Urothelium cell line (cell line): ENCODE measurements at places on chromosomes 5 and 9.

DNA sequence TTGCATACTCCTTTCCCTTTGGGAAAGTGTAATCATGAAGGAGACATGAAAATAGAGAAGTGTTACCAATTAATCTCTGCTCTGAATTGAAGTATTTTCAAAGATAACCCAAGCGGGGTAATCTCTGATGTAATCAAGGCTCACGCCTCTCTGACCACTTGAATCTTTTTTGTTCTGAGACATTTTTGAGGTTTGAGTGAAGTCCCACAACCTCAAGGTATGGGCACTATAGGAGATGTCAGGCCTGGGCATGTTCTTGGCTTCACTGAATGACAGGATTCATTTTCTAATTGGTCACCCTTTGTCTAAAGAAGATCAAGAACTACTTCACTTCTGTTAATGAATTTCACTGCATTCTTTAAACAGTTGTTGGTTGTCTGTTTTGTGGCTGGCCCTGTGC, 23.7 kb downstream of the ENHO start:
- no peak for DNase-seq

- peak; percentile 68 for DNase-seq
Observed at GRCh38 chr9:83154087-83154736, 91.3 kb upstream of the RASEF start.

DNA sequence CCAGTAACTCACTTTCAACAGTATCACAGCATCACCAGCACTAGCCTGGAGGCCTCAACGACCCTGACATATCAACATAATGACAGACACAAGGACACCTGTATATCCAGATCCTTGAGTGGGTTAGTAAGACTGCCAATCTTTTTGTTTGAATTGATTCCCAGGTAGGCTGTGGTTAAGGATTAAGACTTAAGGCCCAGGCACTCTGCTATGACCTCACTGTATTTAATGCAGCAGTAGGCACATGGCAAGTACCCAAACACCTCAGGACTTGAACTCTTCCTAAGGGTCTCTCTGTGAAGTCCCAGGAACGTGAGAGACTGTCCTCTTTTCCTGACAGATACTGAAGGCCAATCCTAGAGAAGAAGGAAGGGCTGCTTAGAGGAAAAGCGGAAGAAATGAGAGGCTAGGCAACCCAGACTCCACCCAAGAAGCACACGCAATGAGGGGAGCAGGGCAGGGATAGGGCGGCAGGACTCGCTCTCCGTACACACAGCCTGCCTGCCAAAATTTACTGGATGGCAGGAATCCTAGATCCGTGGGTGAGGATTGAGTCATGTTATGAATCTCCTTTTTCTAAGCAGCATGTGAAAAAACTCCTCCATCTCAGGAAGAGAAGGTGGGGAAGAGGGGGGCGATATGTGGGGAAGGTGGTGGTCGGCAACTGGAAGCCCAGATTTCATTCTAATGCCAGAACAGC, 93.4 kb downstream of the SIL1 start:
- DNase-seq, result peak; percentile 11

GRCh38 chr5:76351176-76351575, 51.9 kb upstream of the IQGAP2 start:
- DNase-seq, result no peak

DNA sequence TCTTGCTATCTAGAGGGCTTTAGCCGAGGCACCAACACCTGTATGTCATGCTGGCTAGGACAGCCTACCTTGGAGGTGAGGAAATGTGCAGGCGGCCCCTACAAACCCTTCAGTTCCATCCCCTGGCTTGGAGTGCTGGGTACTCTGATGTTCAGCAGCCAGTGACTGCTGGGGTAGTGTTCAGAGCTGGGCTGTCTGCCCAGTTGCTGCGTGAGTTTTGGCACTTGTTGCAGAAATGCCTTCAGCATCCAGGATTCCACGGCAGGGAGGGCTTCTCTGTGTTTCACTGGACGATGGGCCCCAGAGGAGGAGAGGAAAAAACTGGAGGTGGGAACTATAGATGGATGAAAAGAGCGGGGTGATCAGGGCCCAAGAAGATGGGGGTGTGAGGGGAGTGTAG, 10.4 kb downstream of the SWI5 start:
- DNase-seq, result no peak

DNA sequence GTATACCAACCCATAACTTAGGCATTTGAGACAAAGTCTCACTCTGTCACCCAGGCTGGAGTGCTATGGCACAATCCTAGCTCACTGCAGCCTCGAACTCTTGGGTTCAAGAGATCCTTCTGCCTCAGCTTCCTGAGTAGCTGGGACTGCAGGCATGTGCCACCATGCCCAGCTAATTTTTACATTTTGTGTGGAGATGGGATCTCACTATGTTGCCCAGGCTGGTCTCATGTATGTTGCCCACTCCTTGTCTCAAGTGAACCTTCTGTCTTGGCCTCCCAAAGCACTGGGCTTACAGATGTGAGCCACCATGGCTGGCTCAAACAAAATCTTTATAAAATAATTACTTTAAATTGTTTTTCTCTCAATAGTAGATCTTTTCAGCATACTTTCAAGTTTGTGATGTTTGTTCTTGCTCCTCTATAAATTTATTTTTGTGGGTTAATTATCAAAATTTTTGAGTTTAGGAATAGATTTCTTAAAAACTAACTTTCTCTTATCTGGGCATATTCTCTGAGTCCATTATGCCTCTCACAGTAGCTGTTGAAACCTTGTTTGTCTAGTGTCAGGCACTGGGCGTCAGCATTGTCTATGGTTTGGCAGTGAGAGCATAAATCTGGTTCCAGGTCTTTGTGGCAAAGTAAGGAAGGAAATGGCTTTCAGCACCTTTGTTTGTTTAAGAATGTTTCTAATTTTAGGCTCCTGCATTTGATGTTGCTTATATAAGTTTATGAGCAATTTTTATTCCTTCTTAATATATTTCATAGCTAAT, 38.7 kb downstream of the NLN start:
- peak; percentile 13 for DNase-seq

- DNase-seq, result peak; percentile 58
Observed at GRCh38 chr5:155616779-155617392, 603.3 kb downstream of the KIF4B start.

DNA sequence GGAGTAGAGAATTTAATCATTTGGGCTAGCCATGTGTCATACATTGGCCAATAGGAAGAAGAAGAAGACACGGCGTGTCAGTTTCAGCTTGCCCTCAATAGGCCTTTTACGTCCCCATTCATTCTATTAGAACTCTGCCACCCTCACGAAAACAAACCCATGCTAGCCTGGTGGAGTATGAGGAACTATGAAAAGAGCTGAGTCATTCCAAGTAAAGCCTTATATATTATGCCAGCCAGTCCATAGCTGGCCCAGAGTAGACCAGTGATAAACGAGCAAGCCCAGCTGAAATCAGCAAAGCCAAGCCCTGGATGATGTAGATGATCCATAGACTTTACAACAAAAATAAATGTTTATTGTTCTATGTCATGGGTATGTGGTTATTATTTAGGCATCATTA, 895.1 kb downstream of the TLE1 start:
- DNase-seq, result no peak

- peak; percentile 45 for DNase-seq
Observed at GRCh38 chr5:127705120-127705892, 2.1 kb downstream of the CCDC192 start.

- DNase-seq, result no peak
Observed at GRCh38 chr5:32597041-32597629, 11.8 kb downstream of the SUB1 start.

DNA sequence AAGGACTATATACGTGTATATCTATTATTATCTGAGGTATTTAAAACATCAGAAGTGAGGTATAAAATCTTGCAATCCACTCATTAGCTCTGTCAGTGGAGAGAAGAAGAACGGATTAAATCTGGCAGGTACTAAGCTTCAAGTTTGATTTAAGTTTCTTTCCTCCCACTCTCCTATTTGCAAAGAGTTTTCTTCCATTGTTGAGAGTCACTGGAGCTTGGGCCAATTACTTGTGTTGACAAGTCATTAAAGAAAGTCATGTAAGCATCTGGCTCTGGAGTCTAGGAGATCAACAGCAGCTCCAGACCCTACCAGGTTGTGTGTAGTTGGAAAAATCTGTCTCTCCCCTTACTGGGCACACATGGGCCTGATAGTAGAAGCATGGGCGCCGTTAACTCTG, 476.8 kb upstream of the SMARCA2 start:
- no peak for DNase-seq

DNA sequence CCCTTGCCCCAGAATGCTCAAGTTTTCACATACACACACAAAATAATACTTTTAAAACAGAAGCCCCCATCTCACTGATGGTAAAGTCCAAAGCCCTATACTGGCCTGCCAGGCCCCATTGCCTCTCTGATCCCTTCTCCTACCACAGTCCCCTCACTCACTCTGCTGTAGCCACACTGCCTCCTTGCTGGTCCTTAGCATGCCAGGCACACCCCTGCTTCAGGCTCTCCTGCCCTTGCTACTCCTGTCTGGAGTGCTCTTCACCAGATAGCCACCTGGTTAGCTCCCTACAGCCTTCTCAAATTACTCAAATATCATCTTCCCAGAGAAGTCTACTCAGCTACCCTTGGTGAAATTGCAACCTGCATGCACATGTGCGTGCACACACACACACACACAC, 177.5 kb downstream of the C5orf15 start:
- no peak for DNase-seq

DNA sequence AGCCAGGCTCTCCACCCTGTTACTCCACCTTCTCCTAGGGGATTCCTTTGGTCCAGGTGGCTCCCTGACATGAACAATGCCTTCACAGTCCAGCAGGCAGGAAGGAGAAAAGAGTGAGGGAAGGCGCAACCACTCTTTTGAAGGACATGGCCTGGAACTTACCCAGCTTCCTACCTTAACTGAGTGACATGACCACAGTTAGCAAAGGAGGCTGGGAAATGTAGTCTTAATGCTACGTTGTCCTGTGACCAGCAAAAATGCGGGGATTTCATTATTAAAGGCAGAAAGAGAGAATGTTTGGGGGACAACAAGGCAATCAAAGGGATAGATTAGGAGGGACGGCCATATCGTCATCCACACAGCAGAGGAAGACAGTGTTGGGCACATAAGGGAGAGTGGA, 100.3 kb upstream of the ERCC6L2 start:
- no peak for DNase-seq

DNA sequence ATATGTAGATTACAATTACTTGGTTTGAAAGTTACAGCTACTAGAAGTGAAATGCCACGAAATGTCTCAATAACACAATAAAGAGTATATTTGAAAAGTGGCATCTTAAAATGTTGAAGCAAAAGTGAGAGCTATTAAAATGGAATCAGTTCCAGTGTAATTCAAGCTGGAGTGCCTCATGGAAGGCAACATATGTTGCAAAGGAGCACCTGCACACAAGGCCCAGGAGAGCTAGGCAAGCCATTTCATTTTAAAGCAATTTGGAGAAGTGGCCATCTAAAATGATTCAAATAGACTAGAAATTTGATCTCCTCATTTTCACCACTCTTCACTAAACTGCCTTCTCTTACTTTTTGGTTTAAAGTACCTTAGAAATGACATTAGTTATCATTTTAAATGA, 167.8 kb downstream of the GABRB2 start:
- no peak for DNase-seq

DNA sequence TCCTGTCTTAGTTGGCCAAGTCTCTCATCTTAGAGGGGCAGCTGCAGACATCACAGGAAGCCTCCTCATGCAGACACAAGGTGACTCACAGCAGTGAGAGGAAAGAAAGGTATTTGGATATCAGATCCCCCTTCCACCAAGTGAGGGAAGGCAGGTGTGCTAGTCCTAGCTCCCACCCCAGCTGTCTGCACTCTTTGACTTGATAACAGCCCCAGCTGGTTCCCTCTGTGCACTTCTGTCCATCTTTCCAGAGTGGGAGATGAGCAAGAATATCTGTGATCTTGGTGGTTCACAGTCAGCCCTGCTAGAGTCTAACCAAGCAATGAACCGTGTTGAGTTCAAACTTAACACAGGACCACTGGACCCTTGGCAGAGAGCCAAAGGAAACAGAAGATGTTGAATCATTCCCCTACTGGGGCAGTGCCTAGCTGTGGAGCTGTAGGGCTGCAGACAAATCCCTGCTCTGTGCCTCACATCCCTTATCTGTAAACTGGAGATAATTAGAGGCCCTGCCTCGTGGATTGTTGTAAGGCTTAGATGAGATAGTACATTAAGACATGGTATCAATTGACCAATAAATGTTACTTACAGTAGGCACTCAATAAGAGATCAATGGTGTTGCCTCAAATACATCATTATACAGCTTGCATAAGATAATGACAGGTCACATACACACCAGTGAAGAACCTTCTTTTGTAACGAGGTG, 39.1 kb downstream of the SH3RF2 start:
- DNase-seq, result peak; percentile 62

- no peak for DNase-seq
Observed at GRCh38 chr5:93058309-93058708, 522.7 kb downstream of the NR2F1-AS1 start.

DNA sequence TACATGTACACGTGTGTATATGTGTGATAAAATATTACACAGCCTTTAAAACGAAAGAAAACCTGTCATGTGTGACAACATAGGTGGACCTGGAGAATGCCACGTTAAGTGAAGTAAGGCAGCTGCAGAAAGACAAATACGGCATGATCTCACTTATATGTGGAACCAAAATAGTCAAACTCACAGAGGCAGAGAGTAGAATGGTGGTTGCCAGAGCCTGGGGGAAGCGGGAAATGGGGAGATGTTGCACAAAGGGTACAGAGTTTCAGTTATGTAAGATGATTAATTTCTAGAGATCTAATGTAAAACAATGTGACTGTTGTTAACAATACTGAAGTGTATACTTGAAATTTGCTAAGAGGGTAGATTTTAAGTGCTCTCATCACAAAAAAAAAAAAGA, 34.8 kb downstream of the ADAMTS12 start:
- no peak for DNase-seq

GRCh38 chr5:150286820-150287219, 2.8 kb downstream of the CAMK2A start:
- DNase-seq, result no peak

- no peak for DNase-seq
Observed at GRCh38 chr5:103487218-103487617, 75.4 kb downstream of the NUDT12 start.

DNA sequence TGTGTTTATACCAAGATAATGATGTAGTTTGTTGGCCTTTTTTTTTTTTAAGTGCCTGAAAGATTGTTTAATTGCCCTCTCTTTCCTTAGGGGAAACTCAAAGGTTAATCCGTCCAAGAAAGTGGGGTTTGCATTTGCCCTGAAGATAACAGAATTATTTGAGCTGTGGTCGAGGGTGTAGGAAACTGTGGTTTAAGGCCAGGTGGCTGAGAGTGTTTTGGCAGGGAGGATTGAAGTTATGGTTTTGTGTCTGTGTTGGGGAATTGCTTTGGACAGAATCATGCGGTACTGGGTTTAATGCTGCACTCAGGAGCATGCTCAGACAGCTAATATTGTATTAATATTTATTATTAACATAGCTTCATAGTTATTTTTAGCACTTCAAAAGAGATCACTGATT, 509.8 kb downstream of the EBF1 start:
- no peak for DNase-seq

GRCh38 chr9:27664121-27664779, 91.0 kb upstream of the C9orf72 start:
- DNase-seq, result no peak

DNA sequence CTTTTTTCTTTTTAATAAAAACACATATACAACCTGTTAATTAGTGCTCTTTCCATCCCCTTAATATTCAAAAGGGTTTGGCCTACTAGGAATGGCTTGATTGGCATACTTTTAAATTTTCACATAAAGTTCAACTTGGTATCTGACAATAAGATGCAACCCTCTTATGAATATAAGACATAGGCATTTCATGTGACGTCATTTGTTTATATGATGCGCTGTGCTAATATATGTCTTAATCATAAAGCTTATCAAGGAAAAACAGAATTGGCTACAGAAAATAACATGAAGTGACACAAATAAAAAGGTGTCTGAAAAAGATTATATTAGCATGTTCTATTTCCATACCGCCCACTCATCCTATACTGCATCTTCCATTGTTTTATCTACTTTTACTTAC, 1642.4 kb downstream of the EFNA5 start:
- no peak for DNase-seq
